ENCODE measurements at places on chromosomes 7 and 10.

- peak; percentile 65 for DNase-seq
Measured at GRCh38 chr10:124650820-124651401, 93.3 kb downstream of the FAM53B start.

DNA sequence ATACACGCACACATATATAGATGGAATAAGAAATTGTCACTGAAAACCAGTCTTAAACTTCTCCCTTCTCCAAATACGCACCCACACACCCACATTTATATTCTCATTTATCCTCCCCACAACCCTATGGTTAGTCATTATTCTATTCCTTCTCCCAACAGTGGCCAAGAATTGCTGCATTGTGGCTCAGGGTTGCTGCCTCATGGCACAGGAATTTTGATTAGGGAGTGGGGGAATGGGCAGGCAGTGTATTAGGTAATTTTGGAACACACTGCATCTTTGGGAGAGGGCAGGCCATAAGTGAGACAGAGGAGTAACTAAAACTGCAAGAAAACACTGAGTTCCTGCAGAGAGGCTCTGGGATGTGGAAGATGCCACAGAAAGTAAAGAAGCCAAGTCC, 35.7 kb downstream of the NAPEPLD start:
- DNase-seq: no peak

- no peak for DNase-seq
Measured at GRCh38 chr10:59505926-59506325, 143.6 kb upstream of the FAM13C start.

DNA sequence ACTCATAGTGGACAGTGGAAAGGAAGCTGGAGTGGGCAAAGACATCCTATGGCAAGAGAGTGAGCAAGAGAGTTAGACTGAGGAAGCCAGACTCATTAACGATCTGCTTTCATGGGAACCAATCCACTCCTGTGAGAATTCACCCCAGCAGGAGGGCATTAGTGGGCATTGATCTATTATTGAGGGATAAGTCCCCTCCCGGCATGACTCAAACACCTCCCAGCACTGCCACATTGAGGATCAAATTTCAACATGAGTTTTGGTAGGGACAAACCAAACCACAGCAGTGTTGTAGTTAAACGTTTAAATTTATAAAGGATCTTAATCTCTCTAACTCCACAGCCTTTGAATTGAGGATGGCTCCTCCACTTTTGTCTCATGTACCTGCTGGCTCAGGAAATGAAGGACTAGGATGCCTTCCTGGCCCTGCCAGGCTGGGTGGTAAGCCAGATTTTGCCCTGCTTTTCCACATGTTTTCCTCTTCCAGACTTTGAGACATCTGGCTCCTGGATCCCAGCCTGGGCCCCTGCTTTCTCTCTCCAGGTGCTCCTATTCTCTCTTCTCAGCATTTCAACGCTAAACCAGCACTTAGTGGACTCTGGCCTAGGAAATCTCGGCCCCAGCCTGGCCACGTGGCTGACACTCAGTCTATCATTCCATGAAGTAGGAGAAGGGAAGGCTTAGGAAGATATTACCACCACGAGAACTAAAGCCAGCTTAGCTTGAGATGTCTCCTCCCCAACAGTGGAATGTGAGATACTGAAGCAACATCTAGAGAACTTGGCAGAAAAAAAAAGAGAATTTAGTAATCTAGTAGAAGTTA, 96.5 kb upstream of the PIP4K2A start:
- no peak for DNase-seq

GRCh38 chr7:42549866-42550485, 313.0 kb upstream of the GLI3 start:
- no peak for DNase-seq

DNA sequence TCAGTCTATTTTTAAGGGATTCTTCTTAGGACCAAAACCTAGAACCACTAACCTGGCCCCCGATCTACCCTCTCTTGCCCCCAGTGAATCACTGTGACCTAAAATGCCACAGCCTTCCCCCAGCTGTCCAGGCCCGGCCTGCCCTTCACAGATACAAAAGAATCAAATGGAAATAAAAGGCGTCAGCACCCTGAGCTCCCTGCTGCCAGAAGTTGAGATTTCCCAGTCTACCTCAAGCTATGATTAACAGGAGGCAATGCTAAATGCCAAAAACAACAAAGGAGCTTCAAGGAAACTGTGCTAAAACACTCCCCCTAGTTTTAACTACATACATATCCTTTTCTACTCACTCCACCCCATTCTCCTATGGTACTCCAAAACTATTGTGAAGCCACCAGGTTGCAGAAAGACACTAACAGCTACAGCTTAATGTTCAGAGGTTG, 67.8 kb downstream of the GSAP start:
- no peak for DNase-seq

- no peak for DNase-seq
Measured at GRCh38 chr10:69409968-69410367, 6.8 kb downstream of the TACR2 start.

DNA sequence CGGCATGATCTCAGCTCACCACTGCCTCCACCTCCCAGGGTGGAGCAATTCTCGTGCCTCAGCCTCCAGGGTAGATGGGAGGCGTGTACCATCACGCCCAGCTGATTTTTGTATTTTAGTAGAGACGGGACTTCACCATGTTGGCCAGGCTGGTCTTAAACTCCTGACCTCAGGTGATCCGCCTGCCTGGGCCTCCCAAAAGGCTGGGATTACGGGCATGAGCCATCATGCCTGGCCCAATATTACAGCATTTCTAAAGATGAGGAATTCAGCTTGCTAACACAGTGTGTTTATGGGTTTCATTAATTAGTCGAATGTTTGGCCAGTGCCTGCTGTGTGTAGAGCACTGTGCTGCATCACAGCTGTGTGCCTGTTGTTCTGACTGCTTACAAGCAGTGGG, 3.7 kb downstream of the WDR37 start:
- DNase-seq: no peak

GRCh38 chr7:150654692-150655091, 22.5 kb upstream of the GIMAP6 start:
- DNase-seq: no peak

- DNase-seq: no peak
Measured at GRCh38 chr10:26780106-26780792, 80.5 kb downstream of the ABI1 start.

DNA sequence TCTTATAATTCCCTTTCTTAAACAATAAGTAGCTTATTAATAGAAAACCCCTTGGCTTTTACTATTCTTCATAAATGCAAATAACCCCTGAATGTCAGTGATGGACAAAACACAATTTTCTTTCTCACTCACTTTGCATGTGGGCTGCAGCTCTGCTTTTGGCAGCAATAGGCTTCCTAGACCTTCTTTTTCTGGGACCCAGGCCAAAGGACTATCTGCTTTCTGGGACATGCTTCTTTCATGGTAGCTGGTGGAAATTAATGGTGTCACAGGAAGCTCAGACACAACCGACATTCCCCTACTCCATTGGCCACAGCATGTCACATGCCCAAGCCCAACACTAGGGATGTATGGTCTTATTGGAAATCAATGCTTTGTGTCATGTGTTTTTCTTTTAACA, 134.3 kb upstream of the MDFIC start:
- no peak for DNase-seq

GRCh38 chr10:33199731-33200232, 134.7 kb downstream of the NRP1 start:
- DNase-seq: no peak

GRCh38 chr10:112332022-112332421, 41.9 kb upstream of the ACSL5 start:
- DNase-seq: no peak

GRCh38 chr7:20284771-20285143, 45.9 kb upstream of the ITGB8 start:
- no peak for DNase-seq

- DNase-seq: no peak
Measured at GRCh38 chr10:128130051-128130450, 3.8 kb upstream of the MKI67 start.

GRCh38 chr10:71825217-71825616, 25.8 kb downstream of the PSAP start:
- DNase-seq: no peak

- no peak for DNase-seq
Measured at GRCh38 chr10:88931548-88931947, 21.0 kb downstream of the ACTA2 start.

DNA sequence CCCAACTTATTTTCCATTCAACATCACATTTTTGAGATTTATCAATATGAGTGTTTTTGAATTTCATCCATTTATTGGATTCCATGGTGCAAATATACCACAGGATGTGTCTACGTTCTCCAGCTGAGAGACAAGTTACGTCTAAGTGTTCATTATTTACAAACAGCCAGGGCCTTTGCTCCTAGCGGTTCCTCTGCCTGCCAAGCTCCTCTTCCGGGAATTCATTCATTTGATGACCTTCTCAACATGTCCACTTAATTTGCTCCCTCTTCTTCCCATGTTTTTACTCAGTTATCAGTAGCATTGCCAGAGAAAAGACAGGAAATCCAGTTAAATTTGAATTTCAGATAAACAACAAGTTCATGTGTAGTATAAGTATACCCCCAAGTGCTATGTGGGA, 321.7 kb downstream of the PRPF18 start:
- DNase-seq: no peak

- DNase-seq: no peak
Measured at GRCh38 chr7:3722396-3722922, 421.4 kb downstream of the SDK1 start.

DNA sequence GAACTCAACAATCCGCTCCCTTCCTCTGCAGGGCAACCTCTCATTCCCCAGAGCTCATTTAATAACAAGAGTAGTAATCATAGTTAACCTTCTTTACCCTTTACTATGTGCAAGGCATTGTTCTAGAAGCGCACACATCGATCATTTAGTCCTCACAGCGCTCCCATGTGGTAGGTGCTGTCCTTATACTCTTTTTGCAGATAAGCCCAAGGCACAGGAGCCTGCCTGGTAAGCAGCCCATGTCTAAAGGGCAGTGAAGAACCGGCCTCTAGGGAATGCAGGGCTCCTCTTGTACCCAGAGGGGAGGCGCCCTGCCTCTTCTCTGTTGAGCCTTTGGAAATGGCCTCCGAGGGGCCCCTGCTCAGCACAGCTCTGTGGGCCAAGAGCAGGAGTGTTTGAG, 14.3 kb downstream of the CHST3 start:
- no peak for DNase-seq

GRCh38 chr10:86706977-86707376, 38.7 kb downstream of the LDB3 start:
- no peak for DNase-seq

DNA sequence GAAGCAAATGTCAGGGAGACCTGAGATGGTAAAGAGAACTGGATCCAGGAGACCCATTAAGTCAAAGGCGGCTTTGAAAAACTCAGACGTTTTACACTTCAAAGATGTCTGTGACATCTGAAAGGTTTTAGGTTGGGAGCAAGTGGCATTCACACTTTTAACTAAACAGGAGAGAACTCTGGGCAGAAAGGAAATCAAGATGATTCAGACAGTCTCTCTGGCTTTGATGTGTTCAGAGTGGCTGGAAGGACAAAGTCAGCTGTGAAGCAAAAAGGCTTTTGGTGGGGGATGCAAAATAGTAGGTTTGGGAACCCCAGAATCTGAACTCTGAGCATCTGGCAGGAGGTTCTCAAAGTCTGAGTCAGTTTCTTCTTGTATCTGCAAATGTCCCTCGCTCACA, 66.6 kb downstream of the PRKCQ start:
- DNase-seq: no peak

DNA sequence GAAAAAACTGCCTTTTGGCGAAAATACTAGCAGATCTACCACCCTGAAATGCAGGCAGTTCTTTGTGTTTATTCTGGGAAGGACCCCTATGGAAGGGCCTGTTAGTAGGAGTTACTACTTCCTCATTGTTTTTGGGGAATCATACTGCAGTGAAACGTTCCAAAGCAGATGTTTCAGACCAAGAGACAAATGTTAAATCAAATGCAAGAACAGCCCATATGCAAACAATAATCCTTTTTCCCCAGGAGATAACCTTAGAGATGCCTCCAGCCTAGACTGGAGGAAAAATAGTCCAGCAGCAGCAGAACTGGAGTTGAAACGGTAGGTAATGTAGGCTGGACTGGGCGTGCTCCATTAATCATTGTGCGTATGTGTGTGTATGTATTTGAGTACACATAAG, 65.9 kb upstream of the VWDE start:
- DNase-seq: no peak

DNA sequence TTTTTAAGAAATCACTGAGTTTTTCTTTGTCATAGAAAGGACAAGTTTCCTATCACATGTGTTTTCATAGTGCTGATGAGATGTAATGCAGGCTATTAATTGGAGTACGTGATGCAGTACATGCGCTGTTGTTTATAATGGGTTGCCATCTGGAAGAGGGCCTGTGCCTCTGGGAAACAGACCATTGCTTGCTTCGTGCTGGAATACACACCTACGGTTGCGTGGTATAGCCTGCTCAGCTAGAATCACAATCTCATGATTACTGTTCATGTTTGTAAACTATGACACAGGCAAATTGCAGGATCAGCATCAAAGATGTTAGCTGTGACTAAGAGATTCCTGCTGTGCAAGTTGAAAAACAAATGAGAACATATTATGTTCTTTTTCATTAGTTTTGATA, 107.2 kb upstream of the STEAP1B start:
- DNase-seq: no peak

- DNase-seq: no peak
Measured at GRCh38 chr10:48651293-48651692, 33.4 kb upstream of the WDFY4 start.

GRCh38 chr7:159032753-159033472, 111.8 kb downstream of the VIPR2 start:
- DNase-seq: no peak

- no peak for DNase-seq
Measured at GRCh38 chr7:10779465-10780399, 193.9 kb upstream of the PHF14 start.

- no peak for DNase-seq
Measured at GRCh38 chr7:143085109-143085508, 33.0 kb downstream of the OR6V1 start.

GRCh38 chr7:123367484-123368122, 166.8 kb downstream of the IQUB start:
- no peak for DNase-seq

DNA sequence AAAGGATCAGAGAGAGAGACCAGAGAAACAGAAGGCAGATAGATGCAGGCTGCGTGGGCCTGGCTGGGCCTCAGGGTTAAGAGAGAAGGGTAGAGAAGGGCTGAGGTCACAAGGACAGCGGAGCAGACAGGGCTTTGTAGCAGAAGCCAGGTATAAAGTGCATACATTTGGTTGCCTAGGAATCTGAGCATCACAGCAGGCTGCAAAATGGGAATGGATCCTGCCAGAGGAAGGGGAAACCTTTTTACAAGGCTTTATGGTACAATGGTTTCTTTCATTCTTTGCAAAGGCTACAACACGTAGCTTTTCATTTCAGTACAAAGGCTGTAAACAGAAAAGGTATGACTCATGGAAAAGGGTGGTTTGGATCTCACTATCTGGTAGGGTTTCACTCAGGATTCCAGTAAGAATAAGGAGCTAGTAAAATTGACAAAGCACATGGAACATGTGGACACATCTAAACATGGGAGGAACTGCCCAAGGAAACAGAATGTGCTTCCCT, 275.1 kb downstream of the DOCK4 start:
- DNase-seq: no peak

- no peak for DNase-seq
Measured at GRCh38 chr10:95355301-95355700, 64.5 kb upstream of the PDLIM1 start.

- DNase-seq: no peak
Measured at GRCh38 chr10:28744069-28744768, 66.9 kb downstream of the BAMBI start.
